ENCODE measurements at places on chromosomes 12 and 14. TPM values are rescaled to one million over a fixed set of nuclear protein-coding genes. Genes with fewer than 3 reads are reported as not detected.
A peak's percentile ranks its signal among the peaks of the same experiment; 100 is the strongest.

- H3K36me3 ChIP-seq, result no peaks in the 10 kb centered on the region
- no peak for DNase-seq
- H3K27ac ChIP-seq, result peak overlapping the region; percentile 77
- H3K4me1 ChIP-seq, result peaks cover 19% of the 10 kb centered on the region
- no peak overlapping the region for H3K4me3 ChIP-seq
Observed at GRCh38 chr12:79560225-79560889, 130.4 kb downstream of the PAWR start.

DNA sequence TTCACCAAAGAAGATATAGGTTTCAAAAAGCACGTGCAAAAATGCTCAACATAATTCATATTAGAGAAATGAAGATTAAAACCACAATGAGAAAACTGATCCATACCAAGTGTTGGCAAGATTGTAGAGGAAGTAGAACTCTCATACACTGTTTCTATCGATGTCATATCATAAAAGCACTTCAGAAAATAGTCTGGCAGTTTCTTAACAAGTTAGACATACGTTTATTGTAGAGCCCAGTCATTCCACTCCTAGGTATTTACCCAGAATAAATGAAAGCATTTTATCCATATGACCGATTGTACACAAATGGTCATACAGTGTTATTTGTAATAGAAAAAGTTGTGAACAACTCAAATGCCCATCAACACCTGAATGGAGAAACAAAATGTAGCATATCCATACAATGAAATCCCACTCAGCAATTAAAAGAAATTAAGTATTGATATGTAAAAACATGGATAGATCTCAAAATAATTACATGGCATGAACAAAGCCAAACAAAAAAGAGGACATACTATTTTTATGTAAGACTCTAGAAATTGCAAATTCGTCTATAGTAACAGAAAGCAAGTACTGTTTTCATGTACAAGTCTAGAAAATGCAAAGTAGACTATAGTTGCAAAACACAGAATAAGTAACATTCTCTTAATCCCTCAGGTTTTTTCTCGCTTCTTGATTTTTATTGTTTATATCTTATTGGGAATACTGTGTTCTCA is 41.0 kb downstream of the USP15 start:
- H3K27me3 ChIP-seq, result no peaks in the 10 kb centered on the region
- H3K36me3 ChIP-seq, result no peaks in the 10 kb centered on the region
- peaks cover 9% of the 10 kb centered on the region for H3K4me1 ChIP-seq
- no peak overlapping the region for H3K27ac ChIP-seq
- H3K4me3 ChIP-seq, result no peak overlapping the region

Gene ANKS1B
- total RNA-seq, result 26.8 TPM

DNA sequence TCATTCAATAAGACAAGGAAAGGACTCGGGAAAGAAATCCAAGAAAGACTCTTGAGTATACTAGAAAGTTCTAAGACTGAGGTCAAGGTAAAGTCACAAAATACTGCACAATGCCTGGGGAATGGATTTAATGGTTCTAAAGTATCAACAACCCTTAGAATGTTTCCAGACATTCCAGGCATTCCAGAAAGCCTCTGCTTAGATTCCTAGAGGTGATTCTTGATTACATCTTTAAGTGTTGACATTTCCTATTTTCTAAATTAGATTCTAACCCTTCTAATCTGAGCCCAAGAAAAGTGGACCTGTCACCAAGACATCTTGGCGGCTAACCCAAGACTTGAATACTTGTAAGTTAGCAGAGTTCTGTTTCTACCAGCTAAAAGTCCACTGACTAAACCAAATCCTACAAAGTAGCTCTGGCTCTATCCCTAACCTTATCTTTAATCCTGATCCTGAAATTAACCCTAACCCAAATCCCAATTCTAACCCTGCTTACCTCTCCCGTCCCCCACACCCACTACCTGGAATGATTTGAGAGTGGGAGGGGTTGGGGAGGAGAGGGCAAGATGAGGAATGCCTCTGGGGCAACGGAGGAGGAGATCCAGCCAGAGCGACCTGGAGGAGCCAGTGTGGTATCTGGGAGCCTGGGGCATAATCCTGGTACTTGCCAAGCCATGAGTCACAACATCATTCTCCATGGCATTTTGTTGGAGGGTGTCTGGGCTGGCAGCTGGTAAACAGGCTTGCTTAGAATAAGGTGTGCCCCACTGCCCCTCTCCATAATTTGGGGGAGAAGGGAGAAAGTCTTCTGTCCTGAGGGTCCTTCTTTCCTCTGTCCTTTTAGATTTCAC is 93.4 kb upstream of the HOXC13 start:
- H3K4me1 ChIP-seq, result no peaks in the 10 kb centered on the region
- H3K27ac ChIP-seq, result no peak overlapping the region

- no peaks in the 10 kb centered on the region for H3K4me1 ChIP-seq
- no peak for DNase-seq
- no peak overlapping the region for H3K4me3 ChIP-seq
- no peaks in the 10 kb centered on the region for H3K36me3 ChIP-seq
Observed at GRCh38 chr12:19808371-19808770, 369.1 kb downstream of the AEBP2 start.

GRCh38 chr12:46555406-46555852 is 182.9 kb upstream of the SLC38A2 start:
- no peaks in the 10 kb centered on the region for H3K27me3 ChIP-seq
- no peak overlapping the region for H3K27ac ChIP-seq
- H3K4me3 ChIP-seq, result no peak overlapping the region
- H3K36me3 ChIP-seq, result no peaks in the 10 kb centered on the region
- H3K4me1 ChIP-seq, result peaks cover 22% of the 10 kb centered on the region
